ENCODE measurements at places on chromosomes 16 and 17.
A peak's percentile ranks its signal among the peaks of the same experiment; 100 is the strongest.

- DNase-seq, result no peak
Observed at GRCh38 chr17:16994631-16995030, 22.7 kb upstream of the TNFRSF13B start.

DNA sequence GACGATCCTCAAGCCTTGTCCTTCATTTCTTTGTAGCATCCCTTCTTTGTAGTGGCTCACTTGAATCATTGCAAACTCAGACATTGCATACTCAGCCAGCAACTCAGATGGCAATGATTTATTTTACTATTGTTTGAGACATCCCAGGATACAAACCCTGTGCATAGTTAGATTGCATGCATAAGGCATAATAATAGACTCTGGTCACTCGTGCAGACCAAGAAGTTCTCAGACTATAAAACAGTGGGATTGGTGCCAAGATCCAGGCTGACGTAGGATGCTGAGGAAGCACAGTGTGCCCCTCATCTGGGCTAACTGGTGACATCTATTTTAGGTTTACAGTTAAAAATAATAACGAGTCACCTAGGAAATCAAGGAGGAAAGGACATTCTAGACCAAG lies 142.3 kb downstream of the PMP22 start:
- DNase-seq, result no peak

DNA sequence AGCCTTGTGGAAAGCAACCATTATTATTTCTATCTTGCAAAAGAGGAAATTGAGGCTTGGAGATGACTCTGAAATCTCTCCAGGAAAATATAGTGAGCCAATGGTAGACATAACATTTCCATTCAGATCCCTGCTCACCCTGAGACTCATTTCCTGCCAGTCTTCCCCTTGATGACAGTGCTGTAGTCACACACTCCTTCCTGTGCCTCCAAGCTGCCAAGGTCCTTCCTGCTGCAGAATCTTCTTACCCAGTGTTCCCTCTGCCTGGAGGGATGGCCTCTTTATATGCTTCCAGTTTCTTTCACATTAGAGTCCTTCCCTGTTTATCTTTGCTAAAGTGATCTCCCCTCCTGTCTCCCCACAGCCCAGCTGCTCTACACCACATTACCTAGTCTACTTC lies 648.1 kb downstream of the TOX3 start:
- no peak for DNase-seq

GRCh38 chr17:81231121-81231645 lies 7.7 kb downstream of the TEPSIN start:
- no peak for DNase-seq

DNA sequence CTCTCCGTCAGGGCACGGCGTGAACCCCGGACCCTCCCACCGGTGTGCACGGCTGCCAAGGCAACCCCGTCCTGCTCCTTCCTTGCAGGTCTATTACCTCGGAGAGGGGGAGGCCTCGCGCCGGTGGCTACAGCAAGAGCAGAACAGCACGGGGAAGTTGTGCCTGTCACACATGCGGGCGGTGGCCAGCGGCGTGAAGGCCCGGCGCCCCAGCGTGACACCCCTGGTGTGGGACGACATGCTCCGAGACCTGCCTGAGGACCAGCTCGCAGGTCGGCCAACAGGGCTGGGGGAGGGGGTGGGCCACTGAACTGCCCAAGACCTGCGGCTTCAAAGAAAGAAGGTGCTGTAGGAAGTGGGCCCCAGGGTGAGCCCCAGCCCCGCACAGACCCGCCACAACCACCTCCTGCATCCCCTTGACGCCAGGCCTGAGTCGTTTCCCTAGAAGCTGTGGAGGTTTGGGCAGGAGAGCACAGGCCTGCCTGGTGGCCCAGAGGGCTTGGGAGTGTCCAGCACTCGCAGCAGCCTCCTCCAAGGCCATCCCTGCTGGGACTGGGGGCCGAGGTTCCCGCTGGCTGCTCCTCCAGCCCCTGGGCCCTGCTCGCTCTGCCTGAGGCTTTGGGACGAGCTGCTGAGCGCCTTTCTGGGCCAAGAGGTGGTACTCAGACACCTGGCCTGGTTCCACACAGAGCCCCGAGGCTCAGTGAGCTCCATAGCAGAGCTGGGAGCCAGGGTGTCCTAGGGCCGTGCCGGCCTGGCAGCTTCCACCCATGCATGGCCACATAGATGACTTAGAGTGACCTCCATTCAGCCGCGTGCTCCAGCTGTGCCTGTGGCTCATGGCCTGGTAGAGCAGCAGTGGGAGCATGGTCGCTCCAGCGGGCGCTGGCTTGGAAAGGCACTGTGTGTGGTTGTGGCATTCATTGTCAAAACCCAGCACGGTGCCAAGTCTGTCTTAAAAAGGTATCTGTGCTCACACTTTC lies 14.7 kb downstream of the CYBC1 start:
- no peak for DNase-seq

- no peak for DNase-seq
Observed at GRCh38 chr17:83008526-83008925, 70.9 kb upstream of the METRNL start.

- DNase-seq, result peak; percentile 15
Observed at GRCh38 chr17:59754552-59754951, 47.1 kb downstream of the VMP1 start.

DNA sequence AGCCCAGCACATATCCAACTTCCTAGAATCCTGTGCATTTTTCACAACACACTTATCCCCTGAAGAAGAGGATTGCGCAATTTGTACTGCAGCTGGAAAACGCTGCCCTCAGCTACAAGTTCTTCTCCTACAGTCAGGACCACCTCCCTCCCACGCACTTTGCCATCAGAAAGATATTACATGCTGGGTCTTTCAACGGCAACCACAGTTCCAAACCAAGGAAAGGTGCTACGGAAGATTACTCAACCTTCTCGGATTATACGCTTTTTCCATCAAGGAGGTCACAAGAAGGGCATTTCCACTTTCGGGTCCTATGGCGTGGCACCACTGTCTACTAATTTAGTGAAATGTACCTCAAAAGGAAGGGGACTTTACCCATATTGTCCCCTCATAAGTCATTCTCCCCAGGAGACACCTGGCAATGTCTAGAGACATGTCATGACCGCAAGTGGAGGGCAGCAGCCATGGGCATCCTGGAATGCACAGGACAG lies 35.2 kb downstream of the USP7 start:
- DNase-seq, result peak; percentile 5

- DNase-seq, result no peak
Observed at GRCh38 chr16:63442246-63442645, 1406.0 kb upstream of the CDH8 start.

DNA sequence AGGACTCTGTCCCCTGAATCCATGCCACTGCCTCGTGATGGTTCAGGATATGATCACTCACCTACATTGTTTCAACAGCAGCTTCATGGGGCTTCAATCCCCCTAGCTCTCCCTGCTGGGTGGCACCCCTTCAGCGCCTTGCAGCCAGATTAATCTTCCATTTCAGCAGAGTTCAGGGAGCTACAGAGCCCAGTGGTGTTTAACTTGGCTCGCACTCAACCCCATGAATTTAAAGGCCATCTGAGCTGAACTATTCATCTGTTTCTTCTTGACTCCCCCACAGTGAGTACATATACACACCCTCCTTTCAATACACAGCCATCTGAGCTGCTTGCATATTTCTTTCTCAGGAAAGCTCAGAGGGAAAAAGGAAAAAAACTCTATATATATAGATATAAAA lies 202.8 kb upstream of the C16orf82 start:
- DNase-seq, result no peak

Measured in stimulated activated CD8-positive, alpha-beta memory T cell treated with anti-CD3 and anti-CD28 coated beads, Interleukin-15, amount 100 ng/mL, for 4 hours (primary cell).